ENCODE measurements at places on chromosomes 7 and 10. TPM values are rescaled to one million over a fixed set of nuclear protein-coding genes. Genes with fewer than 3 reads are reported as not detected.

DNA sequence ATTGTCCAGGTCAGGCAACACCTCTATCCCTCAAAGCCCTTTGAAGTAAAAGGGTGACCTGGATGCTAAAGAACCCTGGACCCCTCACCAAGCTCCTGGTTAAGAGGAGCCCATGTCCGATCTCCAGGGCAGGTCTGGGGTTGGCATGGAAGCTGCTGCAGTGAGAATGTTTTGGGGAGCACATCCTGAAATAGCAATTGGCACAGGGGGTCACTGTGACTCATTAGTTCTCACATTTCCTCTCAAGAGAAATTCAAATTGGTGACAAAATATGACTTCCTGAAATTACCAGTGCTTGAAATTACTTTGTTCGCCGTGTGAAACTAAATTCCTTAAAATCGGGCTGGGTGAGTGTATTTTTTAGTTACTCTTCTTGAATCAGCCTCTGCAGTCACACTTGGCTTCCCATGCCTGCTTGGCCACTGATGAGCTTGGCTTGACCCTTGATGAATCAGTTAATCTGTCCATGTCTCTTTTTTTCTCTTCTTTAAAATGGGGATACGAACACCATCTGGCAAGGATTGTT is 18.8 kb upstream of the ARHGAP22 start:
- no peak for DNase-seq

DNA sequence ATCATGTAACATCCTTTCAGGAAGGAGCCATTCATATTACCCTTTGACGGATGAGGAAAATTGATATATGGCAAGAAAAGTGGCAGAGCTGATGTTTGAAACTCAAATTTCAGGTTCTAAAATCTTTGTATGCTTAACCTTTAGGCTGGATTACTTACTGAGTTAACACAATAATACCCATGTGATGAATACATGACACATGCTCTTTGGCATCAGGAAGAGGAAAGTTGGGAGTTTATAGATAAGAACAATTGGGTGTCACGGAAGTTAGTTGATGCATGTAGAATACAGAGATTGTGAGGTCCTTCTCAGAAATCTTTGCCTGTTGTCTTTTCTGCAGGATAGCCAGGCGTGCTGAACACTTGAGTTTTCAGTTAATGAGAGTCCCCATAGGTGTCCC is 572.1 kb upstream of the POM121L12 start:
- DNase-seq = no peak

- DNase-seq = no peak
Measured at GRCh38 chr10:66642217-66642616, 283.6 kb upstream of the LRRTM3 start.

DNA sequence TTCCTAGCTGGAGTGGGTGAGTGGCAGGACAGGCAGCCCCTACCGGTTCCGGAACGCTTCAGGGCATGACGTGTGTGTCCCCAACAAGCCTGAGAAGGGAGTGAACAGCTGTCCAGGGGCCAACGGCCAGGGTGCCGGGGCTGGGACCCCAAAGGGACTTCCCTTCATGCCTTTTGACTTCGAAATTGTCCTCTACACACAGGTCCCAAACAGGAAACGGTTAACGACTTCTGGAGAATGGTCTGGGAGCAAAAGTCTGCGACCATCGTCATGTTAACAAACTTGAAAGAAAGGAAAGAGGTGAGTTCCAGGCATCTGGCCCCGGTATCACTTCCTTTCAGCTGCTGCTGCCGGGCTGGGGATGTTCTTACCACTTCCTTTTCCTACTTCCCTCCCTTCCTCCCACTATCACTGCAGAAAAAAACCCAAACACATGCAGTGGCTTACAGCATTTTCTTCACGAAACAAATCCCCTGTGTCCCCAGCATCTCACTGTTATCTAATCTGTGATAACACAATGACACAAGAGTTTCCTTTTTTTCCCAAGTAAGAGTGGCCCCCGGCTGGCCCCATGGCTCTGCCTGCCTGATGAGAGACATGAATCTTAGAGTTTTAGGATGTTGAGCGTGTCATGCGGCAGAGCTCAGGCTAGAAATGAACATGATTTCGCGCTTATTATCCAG is 63.2 kb downstream of the MKI67 start:
- DNase-seq = no peak

GRCh38 chr10:26031300-26031699 is 97.3 kb downstream of the MYO3A start:
- no peak for DNase-seq

DNA sequence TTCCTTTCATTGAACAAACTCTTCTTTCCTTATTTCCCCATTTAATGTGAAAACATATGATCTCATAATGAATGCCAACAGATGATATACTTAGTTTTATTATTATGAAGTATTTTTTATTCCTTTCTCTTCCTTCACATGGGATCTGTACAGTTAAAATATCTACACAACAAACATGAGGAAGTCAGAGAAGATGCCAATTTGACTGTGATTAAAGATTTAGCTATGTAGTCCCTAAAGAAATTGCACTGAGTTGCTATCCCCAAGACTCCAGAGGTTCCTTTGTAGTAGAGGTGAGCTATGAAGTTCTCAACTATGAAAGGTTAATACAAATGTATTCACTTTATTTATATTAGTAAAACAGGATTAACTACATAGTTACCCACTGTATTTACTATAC is 60.6 kb upstream of the LRRN3 start:
- no peak for DNase-seq

- DNase-seq = no peak
Measured at GRCh38 chr7:152177681-152178404, 152.4 kb downstream of the GALNT11 start.

- DNase-seq = no peak
Measured at GRCh38 chr10:119477444-119477843, 65.1 kb downstream of the RGS10 start.

DNA sequence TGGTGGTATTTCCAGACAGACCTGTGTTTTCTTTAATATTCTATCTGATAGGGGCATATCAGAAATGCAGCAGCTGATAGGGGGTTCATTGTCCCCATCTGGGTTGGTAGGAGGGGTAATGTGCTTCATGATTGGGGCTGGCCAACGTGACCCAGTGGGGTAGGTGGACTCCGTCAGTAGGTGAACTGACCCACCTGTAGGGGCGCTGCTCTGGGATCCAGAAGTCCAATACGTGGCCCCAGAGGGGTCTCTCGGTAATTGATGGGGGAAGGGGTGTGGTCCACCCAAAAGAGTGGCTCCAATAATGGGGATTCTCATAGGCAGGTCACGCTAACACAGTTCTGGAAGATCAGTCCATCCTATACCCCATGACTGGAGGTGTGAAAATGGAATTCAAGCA is 112.0 kb downstream of the PRLHR start:
- no peak for DNase-seq

- no peak for DNase-seq
Measured at GRCh38 chr10:28633750-28634149, 43.6 kb upstream of the BAMBI start.

DNA sequence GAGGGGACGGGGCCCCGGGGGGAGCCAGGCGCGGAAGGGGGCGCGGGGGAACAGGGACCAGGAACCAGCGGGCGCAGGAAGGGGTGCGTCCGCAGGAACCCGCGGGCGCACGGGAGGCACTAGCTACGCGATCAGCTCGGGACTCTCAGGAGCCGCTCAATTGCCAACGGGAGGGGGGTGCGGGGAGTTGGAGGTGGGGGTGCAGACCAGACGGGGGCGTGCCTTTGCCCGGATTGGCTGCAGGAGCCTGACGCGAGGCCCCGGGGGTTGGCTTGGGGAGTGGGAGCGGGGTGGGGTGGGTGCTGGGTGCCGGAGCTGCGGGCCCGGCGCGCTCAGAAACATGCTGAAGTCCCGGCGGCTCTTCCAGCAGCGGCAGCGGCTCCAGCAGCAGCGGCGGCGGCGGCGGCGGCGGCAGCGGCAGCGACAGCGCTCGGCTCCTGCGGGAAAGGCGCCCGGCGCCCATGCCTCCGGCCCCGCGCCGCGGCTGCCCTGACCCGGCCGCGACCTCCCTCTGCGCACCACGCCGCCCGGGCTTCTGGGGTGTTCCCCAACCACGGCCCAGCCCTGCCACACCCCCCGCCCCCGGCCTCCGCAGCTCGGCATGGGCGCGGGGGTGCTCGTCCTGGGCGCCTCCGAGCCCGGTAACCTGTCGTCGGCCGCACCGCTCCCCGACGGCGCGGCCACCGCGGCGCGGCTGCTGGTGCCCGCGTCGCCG is at the start of gene ADRB1:
Gene ADRB1, plus strand, starts transcription at position 335 of the 715 bp plus-strand sequence. Its CDS starts 267 bp downstream, at position 602.
- peak; percentile 68 for DNase-seq

DNA sequence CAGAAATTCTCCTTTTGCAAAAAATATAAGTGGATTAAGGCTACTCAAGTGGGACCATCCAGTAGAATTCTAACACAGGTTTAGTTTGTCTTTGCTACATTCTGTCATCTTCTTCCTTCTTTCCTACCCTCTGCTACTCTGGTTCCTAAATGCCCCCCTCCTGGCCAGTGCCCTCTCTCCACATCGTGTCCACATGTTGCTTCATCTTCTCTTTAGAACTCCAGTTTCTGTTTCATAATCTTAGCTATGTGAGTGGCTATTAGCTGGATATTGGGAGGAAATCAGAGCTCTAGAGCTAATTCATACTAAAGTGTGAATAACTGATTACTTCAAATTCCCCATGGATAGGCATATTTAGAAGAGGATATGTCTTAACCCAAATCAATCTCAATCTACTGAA is 528.5 kb downstream of the LRMDA start:
- DNase-seq = no peak

DNA sequence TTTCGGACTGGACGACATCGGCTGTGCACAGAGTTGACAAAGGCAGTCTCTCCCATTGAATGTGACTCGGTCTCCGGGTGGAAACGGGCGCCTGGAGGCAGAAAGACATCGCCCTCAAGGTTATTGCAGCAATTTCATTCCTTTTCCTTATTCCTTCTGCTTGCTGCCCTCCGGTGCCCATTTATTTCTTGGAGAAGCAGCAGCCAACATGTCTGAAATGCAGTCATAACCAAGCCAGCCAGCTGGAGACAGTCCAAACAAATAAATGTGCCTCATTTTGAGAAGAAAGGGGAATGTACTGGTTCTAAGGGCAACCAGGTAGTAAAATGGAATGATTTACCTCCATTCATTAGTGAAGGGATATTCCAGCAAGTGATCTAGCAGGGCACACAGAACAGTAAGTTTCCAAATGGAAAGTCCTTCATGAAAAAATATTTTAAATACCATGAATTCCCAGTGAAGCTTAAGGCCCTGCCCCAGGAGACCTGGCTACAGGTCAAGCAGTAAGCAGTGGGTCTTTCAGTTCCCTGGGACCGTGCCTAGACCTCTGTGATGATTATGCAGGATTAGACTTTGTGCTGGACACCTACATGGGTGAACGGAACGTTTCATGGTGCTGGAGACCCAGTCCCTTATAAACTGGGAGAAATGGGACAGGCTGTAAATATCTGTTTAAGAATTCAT is 86.6 kb downstream of the ABLIM1 start:
- DNase-seq = no peak

GRCh38 chr7:42236976-42237810 is at the start of gene GLI3:
Gene GLI3 (minus strand): TSS chr7:42237209. CDS start chr7:42223253, 13,956 bp downstream.
- DNase-seq = peak; percentile 74

DNA sequence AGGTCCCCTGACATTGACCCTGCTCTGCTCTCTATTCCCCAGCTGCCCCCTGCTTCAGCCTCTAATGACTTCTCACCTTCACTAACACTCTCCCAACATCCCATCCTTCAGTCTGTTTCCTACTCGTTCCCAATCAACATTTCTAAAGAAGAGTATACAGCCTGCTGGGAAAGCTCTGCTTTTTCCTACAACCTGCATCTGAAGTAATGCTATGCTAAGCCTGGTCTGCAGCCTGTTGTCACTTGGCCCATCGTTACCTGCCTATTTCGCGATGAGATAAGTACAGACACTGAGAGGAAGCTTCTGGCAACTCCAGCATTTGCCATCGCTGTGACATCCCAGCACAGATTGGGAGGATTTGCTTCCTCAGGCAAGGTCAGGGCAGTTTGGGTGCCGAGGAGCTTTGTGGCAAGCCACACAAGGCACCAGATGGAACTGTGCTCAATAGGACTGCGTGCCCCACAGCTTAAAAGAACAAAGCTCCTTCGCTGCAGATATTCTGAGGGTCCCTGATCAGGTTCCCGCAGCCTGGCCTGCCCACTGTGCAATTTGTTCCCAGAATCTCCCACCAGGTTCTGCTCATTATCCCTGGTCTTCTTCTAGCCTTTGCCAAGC is 51.4 kb downstream of the PKD1L1 start:
- no peak for DNase-seq

GRCh38 chr10:9342885-9343570 is 1288.5 kb downstream of the GATA3 start:
- no peak for DNase-seq

- peak; percentile 44 for DNase-seq
Measured at GRCh38 chr10:19922236-19922963, 106.2 kb downstream of the PLXDC2 start.

GRCh38 chr10:72009425-72010081 is 45.4 kb downstream of the CHST3 start:
- peak; percentile 94 for DNase-seq

DNA sequence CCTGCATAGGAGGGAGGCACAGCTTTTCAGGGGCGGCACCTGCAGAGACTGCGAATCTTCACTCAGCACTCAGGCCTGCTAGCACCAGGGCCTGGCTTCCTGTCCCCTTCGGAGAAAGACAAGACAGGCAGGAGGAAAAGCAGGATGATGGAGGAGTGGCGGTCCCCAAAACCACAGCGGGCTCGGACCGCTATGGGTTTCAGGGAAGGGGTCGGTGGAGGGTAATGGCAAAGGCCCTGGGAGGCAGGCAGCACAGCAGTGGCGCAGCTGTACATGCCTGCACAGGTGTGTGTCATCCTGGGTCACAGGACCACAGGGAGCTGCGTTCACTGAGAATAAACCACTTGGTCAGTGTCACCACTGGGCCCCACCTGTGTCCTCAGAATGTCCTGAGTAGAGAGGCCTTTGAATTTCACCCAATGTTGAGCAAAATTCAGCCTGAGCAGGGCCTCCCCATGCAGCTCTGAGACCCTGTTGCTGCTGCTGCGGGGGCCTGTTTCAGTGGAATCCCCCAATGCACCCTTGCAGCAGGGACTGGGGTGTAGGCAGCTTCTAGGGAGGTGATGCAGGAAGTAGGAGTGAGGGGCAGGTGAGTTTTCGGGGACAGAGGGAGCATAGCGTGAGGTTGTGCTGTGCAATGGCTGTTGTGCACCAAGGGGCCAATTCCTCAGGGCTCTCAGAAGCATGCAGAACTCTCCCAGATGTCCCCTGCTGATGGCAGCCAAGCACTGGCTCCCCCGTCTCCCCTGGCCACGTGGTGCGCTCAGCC is 90.6 kb upstream of the PPP2R2D start:
- no peak for DNase-seq

- no peak for DNase-seq
Measured at GRCh38 chr7:128906766-128907559, 3.5 kb downstream of the KCP start.

GRCh38 chr7:129652914-129653313 is 41.4 kb downstream of the NRF1 start:
- no peak for DNase-seq

GRCh38 chr10:127349737-127350136 is 153.3 kb upstream of the INSYN2A start:
- DNase-seq = no peak

Gene SHH
- not detected for total RNA-seq

Gene EEF1AKMT2
- 13.5 TPM for total RNA-seq

Gene PNLIPRP1
- not detected for total RNA-seq

Gene MYL10
- 6.3 TPM for total RNA-seq

Gene CPEB3
- 19.1 TPM for total RNA-seq

Gene IL6
- not detected for total RNA-seq

Gene EGR2
- 1.5 TPM for total RNA-seq

Gene RELN
- total RNA-seq = 0.02 TPM

Gene MUC3A
- total RNA-seq = 0.04 TPM

Gene PLEKHS1
- total RNA-seq = not detected

Gene PCLO
- total RNA-seq = 0.29 TPM

Gene FAM25A
- not detected for total RNA-seq

Gene CFAP46
- 4.2 TPM for total RNA-seq
